CD8-positive, alpha-beta T cell (primary cell): ENCODE measurements at places on chromosomes 2 and 18.

- DNase-seq, result no peak
These were observed 85.9 kb downstream of the SKA1 start for GRCh38 chr18:50460716-50461115.

DNA sequence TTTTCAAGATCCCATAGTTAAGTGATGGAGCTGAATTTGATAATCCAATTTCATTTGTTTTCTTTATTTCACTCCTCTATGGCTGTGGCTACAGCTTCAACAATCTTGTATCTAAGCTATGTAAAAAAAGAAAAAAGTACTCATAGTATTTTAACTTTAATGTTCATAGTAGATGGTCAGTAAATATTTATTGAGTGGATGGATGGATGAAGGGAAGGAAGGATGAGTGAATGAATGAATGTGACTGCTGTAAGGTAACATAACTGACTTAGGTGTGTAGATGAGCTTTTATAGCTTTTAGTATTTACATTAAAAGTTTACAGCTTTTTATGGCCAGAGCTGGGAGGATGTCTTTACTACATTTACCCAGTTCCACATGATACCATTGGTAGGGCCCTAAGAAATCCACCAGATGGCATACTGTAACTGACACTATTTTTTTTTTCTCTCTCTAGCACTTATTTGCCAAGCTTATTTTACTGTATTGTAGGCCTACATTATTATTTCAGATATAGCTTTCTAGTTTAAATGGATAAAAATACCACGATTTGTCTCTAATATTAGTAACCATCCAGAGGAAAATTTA is 13.4 kb upstream of the HRH4 start:
- no peak for DNase-seq

GRCh38 chr18:36355511-36355910 is 58.0 kb downstream of the FHOD3 start:
- DNase-seq, result no peak

- no peak for DNase-seq
These were observed 210.8 kb upstream of the NABP1 start for GRCh38 chr2:191467113-191467512.

DNA sequence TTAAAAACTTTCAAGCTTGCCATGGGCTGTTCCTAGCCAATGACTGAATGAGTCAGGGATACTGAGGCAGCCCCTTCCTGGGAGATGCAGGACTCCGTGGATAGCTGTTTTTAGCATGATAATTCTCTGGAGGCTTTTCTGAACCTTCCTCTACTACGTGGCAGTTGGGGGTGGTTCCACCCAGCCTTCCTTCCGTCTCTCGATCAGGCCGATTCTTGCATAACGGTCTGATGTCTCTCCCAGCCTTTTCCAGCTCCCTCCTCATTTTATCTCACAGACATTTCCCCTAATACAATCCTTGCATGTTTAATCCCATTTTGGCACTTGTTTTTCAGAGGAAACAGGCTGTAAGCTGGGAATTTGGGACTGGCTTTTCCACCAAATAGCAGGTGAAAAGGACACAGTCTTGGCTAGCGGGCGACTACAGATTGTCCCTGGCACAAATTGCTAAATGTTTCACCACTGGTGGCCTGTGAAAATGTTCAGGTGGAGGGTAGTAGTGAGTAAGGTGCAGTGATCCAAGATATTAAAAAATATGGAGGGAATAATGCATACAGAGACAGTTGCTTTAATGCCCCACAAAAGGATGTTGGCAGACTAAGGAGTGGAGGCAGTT is 21.0 kb upstream of the CTLA4 start:
- no peak for DNase-seq

- DNase-seq, result no peak
These were observed 419.2 kb downstream of the NR4A2 start for GRCh38 chr2:155913356-155913755.

GRCh38 chr2:29607038-29607420 is 314.4 kb downstream of the ALK start:
- no peak for DNase-seq

DNA sequence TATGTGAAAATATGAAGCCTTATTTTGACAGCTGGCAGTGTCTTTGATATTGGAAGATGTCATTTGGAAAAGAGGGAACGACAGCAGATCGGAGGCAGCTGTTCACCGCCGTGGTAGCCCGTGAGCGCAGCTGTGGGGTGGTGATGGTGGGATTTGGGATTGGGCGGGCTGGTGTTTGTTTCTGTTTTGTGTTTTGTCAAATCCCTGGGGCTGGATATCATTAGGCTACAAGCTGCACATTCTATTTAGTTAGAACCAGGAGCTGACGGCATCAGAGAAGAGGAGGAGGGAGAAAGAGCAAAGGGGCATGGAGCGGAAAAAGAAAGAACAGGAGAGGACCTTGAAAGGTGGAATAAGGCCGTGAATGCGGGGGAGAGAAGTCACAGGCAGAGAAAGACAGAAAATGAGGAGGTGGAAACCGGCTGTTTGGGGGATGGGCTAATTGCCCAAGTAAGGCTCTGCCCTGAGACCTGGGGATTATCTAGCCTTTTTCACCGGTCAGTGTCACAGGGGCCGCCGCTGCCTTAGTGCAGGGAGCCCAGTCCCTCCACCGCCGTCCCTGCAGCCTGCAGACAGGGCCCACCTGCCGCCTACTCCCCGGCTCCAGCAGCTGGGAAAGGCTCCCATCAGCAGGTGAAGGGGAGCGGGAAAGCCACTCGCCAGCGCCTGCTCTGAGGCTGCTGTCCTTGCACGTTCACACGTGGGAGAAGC is 88.0 kb downstream of the ZCCHC2 start:
- DNase-seq, result no peak

DNA sequence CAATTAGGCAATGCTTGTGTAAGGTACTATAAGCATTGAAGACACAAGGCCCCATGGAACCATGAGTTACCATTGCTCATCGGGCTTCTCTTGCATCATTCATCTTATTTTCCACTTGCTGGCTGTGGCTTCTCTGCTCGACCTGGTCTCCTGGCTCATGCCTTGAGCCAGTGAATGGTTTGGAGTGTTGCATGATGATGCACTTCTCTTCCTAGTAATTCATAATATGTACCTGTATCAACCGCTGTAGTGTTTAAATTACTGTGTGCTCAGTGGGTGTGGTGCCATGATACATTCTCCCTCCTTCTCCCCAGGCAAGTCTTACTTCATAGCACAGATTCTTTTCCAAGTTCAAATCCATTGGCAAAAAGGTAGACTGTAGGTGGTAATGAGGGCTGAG is 66.8 kb downstream of the ABCA12 start:
- DNase-seq, result no peak

GRCh38 chr18:68033466-68033865 is 516.9 kb upstream of the DSEL start:
- no peak for DNase-seq

DNA sequence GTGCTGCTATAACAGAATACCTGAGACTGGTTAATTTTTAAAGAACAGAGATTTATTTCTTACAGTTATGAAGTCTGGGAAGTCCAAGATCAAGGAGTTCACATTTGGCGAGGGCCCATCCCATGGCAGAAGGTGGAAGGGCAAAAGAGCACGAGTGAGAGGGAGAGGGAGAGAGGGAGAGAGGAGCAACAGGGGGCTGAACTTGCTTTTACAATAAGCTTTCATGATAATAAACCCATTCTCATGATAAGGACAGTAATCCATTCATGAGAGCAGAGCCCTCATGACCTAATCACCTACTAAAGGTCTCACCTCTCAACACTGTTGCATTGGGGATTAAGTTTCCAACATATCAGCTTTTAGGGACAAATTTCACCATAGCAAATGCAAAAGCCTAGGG is 45.3 kb downstream of the DSC3 start:
- DNase-seq, result no peak

- DNase-seq, result no peak
These were observed 75.5 kb upstream of the STON1 start for GRCh38 chr2:48454504-48454903.

GRCh38 chr2:8049851-8050571 is 631.8 kb upstream of the ID2 start:
- DNase-seq, result no peak

GRCh38 chr18:31617031-31617717 is 25.5 kb downstream of the TTR start:
- DNase-seq, result no peak
